ENCODE measurements at places on chromosomes 4 and X. TPM values are rescaled to one million over a fixed set of nuclear protein-coding genes. Genes with fewer than 3 reads are reported as not detected.

The SOWAHB gene
- total RNA-seq: 6.3 TPM

The NSUN7 gene
- total RNA-seq: 7.4 TPM

GRCh38 chr4:55447831-55448230, 52.1 kb downstream of the TMEM165 start:
- H3K36me3 ChIP-seq: peaks cover 51% of the 10 kb centered on the region
- no peaks in the 10 kb centered on the region for H3K27me3 ChIP-seq

DNA sequence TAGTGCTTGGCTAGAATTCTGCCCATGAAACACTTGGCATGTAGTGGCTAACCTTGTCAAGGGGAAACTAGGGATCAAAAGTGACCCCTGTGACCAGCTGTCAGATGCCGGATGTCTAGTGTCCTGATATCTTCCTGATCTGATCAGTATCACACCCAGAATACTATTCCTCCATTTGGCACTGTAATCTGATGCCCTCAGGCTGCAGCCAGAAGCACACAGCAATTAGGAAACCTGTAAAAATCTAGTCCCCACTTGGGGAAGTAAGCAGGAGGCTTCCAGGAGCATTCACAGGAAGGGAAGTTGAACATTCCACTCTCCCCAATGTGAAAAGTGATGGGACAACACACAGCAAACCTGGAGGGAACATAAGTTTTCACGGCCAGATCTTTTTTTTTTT, 125.1 kb downstream of the HS6ST2 start:
- H3K36me3 ChIP-seq: no peaks in the 10 kb centered on the region
- no peak for DNase-seq
- H3K27ac ChIP-seq: no peak overlapping the region
- H3K4me3 ChIP-seq: no peak overlapping the region
- H3K27me3 ChIP-seq: peaks cover 4% of the 10 kb centered on the region

DNA sequence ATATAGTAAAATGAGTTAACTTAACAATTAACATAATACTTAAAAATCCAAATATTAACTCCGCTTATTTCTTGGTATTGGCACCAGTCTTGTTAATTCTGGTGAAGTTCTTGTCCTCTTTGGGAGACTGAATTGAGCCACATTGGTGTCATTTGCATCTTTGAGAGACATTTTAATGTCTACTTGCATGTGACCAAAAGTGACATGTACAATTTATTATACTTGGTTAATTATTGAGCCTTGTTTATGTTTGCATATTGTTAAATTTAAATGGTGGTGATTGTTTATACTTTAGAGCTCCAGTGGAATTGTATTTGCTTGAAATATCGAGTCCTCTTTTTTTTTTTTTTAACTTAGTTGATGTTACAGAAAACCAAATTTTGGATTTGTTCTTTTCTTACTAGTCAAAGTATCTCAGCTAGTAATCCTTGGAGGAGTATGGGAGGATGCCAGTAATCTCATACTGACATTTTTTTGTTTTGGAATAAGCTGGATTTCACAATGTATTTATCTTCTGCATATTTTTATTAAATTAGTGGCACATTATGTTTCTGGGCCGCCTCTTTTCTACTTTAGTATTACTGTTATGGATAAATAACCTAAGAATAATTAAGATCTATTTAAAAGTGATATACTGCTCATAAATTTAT, 3.9 kb downstream of the SPCS3 start:
- no peak overlapping the region for H3K4me3 ChIP-seq
- no peak overlapping the region for H3K27ac ChIP-seq
- no peak for DNase-seq

DNA sequence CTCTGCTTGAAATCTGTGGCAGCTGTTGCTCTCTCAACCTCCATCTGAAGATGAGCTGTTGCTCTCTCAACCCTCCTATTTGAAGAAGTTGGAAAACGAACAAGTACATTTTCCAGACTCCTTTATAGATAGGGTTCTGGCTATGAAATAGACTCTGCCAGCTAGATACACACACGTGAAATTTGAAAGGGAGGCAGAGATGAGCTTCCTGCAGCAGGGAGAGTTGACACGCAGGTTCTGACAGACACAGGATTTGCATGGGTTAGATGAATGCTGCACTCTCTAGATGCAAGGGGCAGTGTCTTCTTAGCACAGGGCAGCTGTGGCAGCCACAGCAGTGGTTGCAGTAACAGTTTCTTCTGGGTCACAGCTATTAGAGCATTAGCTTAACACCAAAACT, 8.0 kb upstream of the PYURF start:
- H3K27ac ChIP-seq: no peak overlapping the region
- no peak for DNase-seq
- H3K27me3 ChIP-seq: no peaks in the 10 kb centered on the region
- no peaks in the 10 kb centered on the region for H3K4me1 ChIP-seq

GRCh38 chr4:71816676-71817303, 32.9 kb upstream of the GC start:
- no peaks in the 10 kb centered on the region for H3K27me3 ChIP-seq
- H3K4me3 ChIP-seq: no peak overlapping the region
- DNase-seq: no peak

- no peak overlapping the region for H3K4me3 ChIP-seq
- no peaks in the 10 kb centered on the region for H3K4me1 ChIP-seq
- H3K27me3 ChIP-seq: no peaks in the 10 kb centered on the region
These were observed 597.1 kb downstream of the MID1IP1 start for GRCh38 chrX:39398215-39398962.

DNA sequence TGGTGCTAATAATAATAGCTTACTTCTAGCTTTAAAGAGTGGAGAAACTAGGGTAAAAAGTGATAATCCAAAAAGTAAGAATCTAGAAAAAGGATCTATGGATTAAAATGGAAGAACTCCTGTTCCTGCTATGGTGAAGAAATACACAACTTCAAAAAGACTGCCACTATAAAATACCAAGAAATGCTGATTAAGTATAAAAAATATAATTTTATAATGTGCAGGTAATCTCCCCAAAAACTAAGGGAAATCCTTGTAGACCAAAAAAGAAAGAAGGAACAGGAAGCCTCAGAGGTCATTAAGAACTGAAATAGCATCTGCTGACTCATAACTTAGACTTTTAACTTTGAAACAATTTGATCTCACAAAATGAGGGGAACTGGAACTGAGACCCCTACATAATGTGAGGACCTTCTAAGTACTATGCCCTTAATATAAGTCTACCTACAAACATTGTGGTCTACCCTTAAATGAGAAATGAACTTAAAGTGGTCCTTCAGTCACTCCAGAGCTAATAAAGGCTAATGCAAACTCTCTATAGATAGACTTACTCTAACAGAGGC, 50.6 kb upstream of the SRPX start:
- no peaks in the 10 kb centered on the region for H3K36me3 ChIP-seq
- no peak overlapping the region for H3K27ac ChIP-seq
- no peaks in the 10 kb centered on the region for H3K27me3 ChIP-seq
- no peaks in the 10 kb centered on the region for H3K4me1 ChIP-seq
- H3K4me3 ChIP-seq: no peak overlapping the region

DNA sequence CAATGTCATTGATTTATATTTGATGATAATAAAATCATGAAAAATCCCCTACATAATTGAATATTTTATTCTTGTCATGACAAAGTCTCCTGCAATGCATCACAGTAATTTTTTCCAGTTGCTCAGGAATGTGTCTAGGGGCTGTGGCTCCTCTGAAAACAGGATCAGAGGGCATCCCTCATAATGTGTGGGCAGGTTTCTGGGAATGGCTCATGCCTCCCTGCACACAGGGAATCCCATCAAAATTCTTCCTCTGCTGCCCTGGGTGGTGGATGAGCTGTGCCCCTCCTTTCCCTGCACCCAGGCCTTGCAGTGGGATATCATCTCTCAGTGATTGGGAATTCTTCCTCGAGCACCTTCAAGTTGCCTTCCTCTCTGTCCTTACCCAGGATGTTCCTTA, 20.4 kb upstream of the PUDP start:
- H3K4me1 ChIP-seq: no peaks in the 10 kb centered on the region
- no peak for DNase-seq
- H3K27ac ChIP-seq: no peak overlapping the region
- no peak overlapping the region for H3K4me3 ChIP-seq
- H3K27me3 ChIP-seq: no peaks in the 10 kb centered on the region
- H3K36me3 ChIP-seq: no peaks in the 10 kb centered on the region

Data from left lung (tissue), 14 donors.